ENCODE measurements at places on chromosomes 1 and 21. TPM values are rescaled to one million over a fixed set of nuclear protein-coding genes. Genes with fewer than 3 reads are reported as not detected.

The CDC14A gene
- polyA plus RNA-seq: 33.8 TPM

GRCh38 chr1:2555634-2556276 lies 416 bp upstream of the TNFRSF14 start:
- peaks cover 13% of the 10 kb centered on the region for H3K36me3 ChIP-seq
- H3K27me3 ChIP-seq: no peaks in the 10 kb centered on the region
- peak overlapping the region; percentile 97 for H3K27ac ChIP-seq

The TLCD4 gene
- not detected for polyA plus RNA-seq

DNA sequence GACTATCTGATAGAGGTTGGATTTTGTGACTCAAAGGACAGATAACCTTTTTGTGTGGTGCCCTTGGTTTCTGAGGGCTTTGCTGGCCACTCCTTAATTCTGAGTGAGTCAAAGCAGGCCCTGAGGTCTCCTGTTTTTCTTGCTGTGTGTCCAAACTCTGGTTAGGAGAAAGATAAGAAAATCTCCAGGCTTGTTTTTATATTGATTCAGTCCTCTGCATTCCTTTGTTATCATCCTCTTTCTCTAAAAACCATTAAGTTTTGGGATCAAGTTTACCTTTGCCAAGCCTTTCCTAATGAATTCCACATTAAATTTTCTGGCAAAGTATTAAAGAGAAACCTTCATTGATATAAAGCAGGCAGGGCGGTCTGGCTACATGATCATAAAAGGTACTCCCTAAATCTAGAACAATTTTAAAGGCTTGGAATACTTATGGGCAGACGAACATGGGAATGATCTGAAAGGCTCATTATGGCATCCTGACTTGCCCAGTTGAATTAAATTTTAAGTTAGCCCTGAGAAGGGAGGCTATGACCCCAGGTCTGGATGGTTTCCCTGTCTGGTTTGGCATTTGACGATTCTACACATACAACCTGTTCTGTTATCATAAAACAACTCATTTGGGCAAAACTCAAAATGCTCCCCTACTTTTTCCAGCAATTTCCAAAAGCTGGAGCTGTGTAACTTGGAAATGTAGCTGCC lies 20.8 kb downstream of the ZBTB8B start:
- H3K27ac ChIP-seq: no peak overlapping the region
- H3K4me3 ChIP-seq: no peak overlapping the region
- no peaks in the 10 kb centered on the region for H3K4me1 ChIP-seq
- no peak for DNase-seq
- H3K36me3 ChIP-seq: no peaks in the 10 kb centered on the region

- H3K4me1 ChIP-seq: no peaks in the 10 kb centered on the region
- no peaks in the 10 kb centered on the region for H3K36me3 ChIP-seq
- DNase-seq: no peak
- no peak overlapping the region for H3K27ac ChIP-seq
- no peaks in the 10 kb centered on the region for H3K27me3 ChIP-seq
- no peak overlapping the region for H3K4me3 ChIP-seq
These were observed 3.3 kb upstream of the PDZK1 start for GRCh38 chr1:145710291-145711027.

GRCh38 chr1:41513383-41513735 lies 28.9 kb upstream of the EDN2 start:
- no peak for DNase-seq
- H3K36me3 ChIP-seq: peaks cover 8% of the 10 kb centered on the region
- H3K4me3 ChIP-seq: no peak overlapping the region

DNA sequence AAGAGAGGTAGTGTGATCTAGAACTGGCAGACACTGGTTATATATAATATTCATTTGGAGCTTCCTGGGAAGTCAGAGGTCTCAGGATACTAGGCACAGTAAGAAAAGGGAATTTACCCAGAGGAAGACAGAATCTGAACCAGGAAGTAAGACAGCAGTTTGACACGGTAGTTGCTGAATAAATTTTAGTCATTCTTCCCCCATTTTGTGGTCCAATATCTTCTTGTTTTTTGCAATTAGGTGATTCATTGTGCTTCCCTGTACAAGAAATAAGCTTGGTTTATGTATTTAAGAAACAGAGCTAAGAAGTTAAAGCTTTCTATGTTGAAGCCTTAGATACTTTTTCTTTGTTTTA lies 1.3 kb downstream of the TMEM167B start:
- peak overlapping the region; percentile 96 for H3K27ac ChIP-seq
- peaks cover 26% of the 10 kb centered on the region for H3K4me1 ChIP-seq
- H3K36me3 ChIP-seq: peaks cover 29% of the 10 kb centered on the region
- H3K27me3 ChIP-seq: no peaks in the 10 kb centered on the region
- H3K4me3 ChIP-seq: peak overlapping the region; percentile 91

DNA sequence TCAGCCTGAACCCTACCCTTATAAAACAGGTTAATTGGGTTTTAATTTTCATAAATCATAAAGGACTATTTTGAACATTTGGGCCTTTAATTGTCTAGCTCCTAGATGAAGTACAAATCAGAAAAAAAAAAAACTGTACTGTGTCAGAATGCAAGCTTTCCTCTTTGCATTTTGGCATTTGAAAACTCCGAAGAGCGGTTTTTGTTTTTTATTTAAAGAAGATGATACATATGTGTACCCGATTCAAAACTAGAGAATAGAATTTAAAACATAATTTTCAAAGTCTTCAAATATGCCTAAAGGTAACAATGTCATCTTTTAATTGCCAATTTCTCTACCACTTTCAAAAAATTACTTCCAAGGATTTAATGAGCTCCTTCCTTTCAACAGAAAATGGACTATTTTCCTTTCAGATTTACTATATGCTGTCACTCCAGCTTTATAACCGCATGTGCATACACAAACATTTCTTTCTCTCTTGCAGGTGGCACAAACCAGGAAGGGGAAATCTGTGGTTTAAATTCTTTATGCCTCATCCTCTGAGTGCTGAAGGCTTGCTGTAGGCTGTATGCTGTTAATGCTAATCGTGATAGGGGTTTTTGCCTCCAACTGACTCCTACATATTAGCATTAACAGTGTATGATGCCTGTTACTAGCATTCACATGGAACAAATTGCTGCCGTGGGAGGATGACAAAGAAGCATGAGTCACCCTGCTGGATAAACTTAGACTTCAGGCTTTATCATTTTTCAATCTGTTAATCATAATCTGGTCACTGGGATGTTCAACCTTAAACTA lies 33.7 kb downstream of the MRPL39 start:
- no peaks in the 10 kb centered on the region for H3K27me3 ChIP-seq
- H3K27ac ChIP-seq: peak overlapping the region; percentile 87
- no peaks in the 10 kb centered on the region for H3K36me3 ChIP-seq
- H3K4me3 ChIP-seq: peak overlapping the region; percentile 86
- peak; percentile 36 for DNase-seq
- H3K4me1 ChIP-seq: peaks cover 48% of the 10 kb centered on the region

GRCh38 chr1:24155011-24155782 lies 12.3 kb upstream of the IL22RA1 start:
- H3K4me3 ChIP-seq: no peak overlapping the region
- no peak for DNase-seq
- H3K4me1 ChIP-seq: peaks cover 8% of the 10 kb centered on the region
- H3K27ac ChIP-seq: no peak overlapping the region
- H3K36me3 ChIP-seq: no peaks in the 10 kb centered on the region

- H3K27me3 ChIP-seq: no peaks in the 10 kb centered on the region
- DNase-seq: no peak
- H3K27ac ChIP-seq: no peak overlapping the region
- no peak overlapping the region for H3K4me3 ChIP-seq
- H3K4me1 ChIP-seq: peaks cover 6% of the 10 kb centered on the region
These were observed 2.2 kb upstream of the SEMA4A start for GRCh38 chr1:156151093-156151688.

GRCh38 chr1:54835970-54836369 lies 34.8 kb upstream of the TTC22 start:
- H3K27ac ChIP-seq: no peak overlapping the region
- no peaks in the 10 kb centered on the region for H3K36me3 ChIP-seq
- no peaks in the 10 kb centered on the region for H3K4me1 ChIP-seq
- no peak overlapping the region for H3K4me3 ChIP-seq

The AGTRAP gene
- 65.2 TPM for polyA plus RNA-seq

The C1orf210 gene
- polyA plus RNA-seq: not detected

The ERG gene
- not detected for polyA plus RNA-seq

The NPL gene
- polyA plus RNA-seq: 5.5 TPM

DNA sequence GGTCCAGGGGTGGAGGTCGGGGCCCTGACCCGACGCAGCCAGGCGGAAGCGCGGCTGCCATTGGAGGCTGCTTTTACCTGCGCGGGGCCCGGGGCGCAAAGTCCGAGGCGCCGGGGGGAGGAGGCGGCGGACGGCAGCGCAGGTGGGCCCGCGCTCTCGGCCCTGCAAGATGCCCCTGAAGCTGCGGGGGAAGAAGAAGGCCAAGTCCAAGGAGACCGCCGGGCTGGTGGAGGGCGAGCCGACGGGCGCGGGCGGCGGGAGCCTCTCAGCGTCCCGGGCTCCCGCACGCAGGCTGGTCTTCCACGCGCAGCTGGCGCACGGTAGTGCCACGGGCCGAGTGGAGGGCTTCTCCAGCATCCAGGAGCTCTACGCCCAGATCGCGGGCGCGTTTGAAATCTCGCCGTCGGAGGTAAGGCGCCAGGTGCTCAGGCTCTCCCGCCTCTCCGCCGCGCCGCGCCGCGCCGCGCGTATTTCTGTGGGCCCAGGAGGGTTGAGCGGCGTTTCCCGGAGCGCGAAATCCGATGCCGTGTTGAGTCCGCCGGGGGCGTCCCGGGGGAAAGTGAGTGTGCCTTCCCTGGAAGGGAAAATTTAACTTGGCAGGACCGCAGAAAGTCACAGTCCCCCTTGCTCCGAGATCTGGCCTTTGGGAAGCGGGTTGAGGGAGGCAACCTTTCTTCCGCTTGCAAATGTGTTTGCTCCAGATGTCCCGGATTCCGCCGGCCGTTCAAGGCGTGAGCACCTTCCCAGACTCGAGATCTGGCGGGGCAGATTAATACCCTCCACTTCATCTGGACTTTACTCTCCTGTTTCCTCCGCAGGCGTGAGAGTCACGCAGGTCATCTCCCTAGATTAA lies at the start of gene GIPC2:
Gene GIPC2 (plus strand): TSS at position 41 of the 853 bp plus-strand sequence. CDS start 129 bp downstream, at position 170.
- H3K36me3 ChIP-seq: no peaks in the 10 kb centered on the region
- peaks cover 36% of the 10 kb centered on the region for H3K27me3 ChIP-seq
- H3K4me1 ChIP-seq: peaks cover 15% of the 10 kb centered on the region
- H3K27ac ChIP-seq: no peak within 1 kb of the TSS

DNA sequence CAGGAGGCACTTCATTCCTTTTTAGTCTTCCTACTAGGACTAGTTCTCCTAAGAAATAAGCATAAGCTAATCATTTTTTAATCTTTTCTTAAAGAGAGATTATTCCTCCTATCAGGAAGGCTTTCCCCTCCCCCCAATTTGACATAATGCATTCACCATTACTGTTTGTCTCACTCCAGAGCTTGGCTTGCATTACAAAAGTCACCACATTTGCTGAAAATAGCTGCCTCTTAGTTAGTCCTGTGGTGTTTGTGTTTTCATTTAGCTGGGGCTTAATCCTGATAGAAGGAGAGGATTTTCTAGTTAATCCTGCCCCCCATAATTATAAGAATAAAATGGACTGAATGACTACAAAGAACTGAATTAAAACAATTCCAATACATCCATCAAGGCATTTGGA lies 307.1 kb upstream of the RRP15 start:
- no peak overlapping the region for H3K27ac ChIP-seq
- no peaks in the 10 kb centered on the region for H3K4me1 ChIP-seq
- no peak overlapping the region for H3K4me3 ChIP-seq

Data from CD4-positive, CD25-positive, alpha-beta regulatory T cell (primary cell).